T-cell (primary cell): ENCODE measurements at places on chromosomes 16 and 17.

DNA sequence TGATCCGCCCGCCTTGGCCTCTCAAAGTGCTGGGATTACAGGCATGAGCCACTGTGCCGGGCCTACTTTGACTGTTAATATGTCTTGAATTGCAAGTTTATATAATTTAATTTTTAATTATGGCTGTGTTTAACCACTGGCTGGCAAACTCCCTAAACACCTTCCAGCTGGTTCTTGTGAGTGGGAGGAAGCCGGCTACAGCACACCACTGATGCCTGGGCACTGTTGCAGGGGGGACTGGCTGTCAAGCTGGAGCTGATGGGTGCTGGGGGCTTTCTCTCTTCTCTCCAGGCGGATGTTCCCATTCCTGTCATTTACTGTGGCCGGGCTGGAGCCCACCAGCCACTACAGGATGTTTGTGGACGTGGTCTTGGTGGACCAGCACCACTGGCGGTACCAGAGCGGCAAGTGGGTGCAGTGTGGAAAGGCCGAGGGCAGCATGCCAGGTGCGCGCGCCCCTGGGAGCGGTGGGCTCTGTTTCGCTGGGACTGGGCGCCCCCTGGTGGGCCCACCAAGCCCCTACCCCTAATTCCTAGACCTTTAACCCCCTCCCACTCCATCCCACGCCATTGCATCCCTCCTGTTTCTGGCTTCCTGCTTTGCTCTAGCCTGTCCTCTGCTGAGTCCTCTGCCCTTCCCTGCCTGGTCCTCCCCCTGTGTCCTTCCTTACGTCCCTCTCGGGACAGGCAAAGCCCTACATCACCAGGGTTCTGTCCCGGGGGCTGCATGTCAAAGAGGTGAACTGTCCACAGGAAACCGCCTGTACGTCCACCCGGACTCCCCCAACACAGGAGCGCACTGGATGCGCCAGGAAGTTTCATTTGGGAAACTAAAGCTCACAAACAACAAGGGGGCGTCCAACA, 9.5 kb downstream of the TBX21 start:
- no peak for DNase-seq

- no peak for DNase-seq
Observed at GRCh38 chr17:76700617-76701470, 9.9 kb downstream of the MXRA7 start.

DNA sequence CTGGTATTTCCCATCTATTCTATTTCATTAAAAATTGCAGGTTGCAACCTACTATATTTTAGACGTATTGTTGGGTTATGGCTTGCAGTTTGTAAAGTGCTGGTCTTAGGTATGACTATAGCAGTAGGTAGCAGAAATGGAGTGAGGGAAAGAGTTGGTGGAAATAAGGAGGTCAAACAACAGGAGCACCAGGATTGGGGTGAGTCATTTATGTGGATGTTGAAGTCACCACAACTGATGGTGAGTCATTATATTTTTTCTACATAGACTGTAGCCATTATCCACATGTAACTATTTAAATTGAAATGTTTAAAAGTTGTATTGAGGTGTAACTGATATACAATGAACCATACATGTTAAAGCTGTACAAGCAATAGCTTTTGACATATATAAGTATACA, 25.0 kb upstream of the HS3ST3A1 start:
- no peak for DNase-seq

DNA sequence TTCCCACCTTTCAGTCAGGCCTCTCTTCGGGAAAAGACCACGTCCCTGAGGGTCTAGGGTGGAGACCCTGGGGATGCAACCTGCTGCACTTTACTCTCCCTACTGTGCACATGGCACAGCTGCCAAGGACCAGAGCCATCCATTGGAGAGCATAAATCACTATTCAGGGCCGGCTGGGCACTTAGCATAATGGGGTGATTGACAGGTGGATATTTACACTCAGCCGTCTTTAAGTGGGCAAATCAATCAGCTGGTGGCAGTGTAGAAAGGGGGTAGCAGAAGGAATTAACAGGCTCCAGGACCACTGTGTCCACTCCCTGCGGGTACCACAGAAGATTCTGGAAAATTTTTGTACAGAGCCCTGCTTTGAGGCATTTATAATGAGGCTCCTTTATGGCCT, 87.3 kb upstream of the IRX6 start:
- no peak for DNase-seq

DNA sequence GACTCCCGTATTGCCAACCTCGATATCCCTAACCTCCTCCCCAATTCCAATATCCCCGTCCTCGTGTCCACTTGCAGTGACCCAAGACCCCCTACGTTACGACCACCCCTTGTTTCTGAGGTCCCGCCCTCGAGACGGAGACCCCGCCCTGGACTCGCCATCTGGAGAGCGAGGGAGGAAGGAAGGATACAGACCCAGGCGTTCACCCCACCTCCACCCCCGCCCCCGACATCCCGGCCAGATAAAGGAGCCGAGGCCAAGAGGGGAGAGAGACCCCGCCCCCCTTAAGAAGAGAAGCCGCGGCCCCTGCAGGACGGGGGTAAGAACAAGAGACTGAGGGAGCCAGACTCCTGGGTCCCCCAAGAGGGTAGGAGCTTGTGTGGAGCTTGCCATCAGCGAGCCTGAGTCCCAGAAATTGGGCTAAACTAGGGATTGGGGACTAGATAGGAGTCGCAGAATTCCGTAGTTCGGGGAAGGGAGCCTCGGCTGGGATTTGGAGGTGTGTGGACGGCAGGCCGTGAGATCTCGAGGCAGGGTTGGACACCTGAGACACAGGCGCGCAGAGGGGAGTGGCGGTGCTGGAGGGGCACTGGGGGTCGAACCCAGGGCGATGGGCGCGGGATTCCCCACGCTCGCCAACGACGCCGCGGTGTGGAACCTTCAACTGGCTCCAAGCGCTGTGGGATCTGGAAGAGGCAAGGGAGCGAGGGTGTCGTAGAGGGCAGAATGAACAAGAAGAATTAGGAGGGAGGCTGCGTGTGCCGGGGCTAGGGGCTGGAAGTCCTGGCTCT, at the start of gene BCL6B:
Gene BCL6B (plus strand): TSS at position 270 of the 791 bp plus-strand sequence. CDS start 622 bp downstream, outside the sequence.
- no peak for DNase-seq

- no peak for DNase-seq
Observed at GRCh38 chr17:44132275-44132821, 8.9 kb upstream of the HDAC5 start.

DNA sequence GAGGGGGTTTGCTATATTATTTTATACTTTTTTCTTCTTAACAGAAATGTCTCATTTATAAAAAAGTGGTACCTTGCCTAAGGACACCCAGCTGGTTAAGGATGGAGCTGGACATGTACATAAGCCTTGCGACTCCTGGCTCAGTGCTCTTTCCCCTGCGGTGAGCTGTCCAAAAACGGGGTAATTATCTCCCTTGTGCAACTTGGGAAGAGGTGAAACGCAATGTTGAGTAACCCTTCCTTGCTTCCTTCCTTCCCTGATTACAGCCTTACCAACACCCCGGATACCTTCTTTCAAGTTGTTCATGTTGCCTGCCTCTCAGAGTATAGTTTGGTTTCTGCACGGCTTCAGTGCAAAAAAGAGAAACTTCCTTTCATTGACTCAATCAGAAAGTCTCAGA, 94.1 kb upstream of the XYLT1 start:
- no peak for DNase-seq

DNA sequence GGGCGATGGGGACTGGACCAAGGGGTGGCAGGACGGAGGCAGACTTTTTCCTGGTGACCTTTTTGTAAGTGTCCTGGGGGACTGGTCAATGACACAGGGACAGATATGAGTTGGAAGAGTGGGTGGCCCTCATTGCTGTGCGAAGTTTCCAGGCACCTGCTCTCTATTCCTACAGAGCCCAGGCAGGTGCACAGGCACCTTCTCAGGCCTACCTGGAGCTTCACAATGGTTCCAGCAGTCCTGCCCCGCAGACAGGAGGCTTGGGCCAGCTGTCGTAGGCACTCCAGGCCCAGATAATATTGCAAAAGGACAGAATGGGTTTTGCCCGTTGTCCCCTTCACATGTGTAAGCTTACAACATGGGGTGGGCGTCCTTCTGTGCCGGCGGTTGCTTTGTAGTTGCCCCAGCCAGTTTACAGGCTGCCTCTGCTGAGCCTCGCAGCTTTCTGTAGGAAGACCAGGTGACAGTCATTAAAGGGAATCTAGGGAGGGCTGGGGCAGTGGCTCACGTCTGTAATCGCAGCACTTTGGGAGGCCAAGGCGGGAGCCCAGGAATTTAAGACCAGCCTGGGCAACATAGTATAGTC, 84.3 kb downstream of the ARHGAP23 start:
- no peak for DNase-seq

GRCh38 chr17:31738488-31738887, 120.6 kb downstream of the COPRS start:
- DNase-seq = no peak

GRCh38 chr17:9987779-9988585, 82.9 kb upstream of the RCVRN start:
- DNase-seq = no peak

GRCh38 chr16:74226338-74226954, 70.2 kb upstream of the PSMD7 start:
- no peak for DNase-seq

GRCh38 chr17:2392252-2393173, 8.3 kb downstream of the MNT start:
- peak; percentile 93 for DNase-seq

- no peak for DNase-seq
Observed at GRCh38 chr16:49343291-49343690, 30.3 kb upstream of the C16orf78 start.

DNA sequence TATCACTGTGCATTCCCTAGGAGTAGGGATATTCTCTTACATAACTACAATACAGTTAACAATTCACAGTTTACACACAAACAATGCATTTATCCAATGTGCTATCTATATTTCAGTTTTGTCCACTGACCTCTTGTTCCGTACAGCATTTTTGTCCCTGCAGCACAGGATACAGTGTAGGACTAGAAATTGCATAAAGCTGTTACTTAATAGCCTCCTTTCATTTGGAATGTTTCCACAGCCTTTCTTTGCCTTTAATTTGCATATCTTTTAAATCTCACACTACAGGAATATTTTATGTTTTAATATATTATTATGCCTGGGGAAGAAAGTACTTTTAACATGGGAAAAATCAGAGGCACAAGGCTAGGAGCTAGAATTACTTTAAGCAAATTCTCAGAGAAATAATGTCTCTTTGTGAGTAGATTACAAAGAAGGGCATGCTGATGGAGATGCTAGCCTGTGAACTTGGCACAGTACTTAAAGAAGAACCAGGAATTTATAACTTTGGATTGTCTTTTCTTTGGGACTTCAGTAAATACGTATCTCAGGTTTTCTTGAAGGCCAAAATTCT, 144.3 kb downstream of the ITFG1 start:
- no peak for DNase-seq

DNA sequence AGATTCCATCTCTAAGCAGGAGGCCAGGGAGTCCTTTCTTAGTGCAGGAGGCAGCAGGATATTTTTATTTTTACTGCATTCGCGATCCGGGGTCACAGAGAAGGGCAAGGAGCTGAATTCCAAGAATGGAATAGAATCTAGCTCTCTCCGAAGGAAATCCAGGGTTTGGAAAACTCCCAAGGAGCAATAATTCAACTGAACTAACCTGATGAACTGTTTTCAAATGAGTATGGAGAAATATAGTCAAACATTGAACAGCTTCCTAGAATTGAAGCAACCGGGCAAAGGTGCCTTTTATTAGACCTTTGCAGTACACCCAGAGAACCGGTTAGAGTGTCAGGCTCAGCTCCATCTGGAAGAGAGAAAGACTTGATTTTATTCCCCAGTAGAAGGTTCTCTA, 120.7 kb upstream of the MAF start:
- DNase-seq = no peak

- no peak for DNase-seq
Observed at GRCh38 chr17:45315648-45316433, 979 bp downstream of the MAP3K14 start.

- DNase-seq = no peak
Observed at GRCh38 chr16:67641779-67642708, 2.9 kb upstream of the CARMIL2 start.

- no peak for DNase-seq
Observed at GRCh38 chr17:58305626-58306025, 23.0 kb downstream of the TSPOAP1 start.

- no peak for DNase-seq
Observed at GRCh38 chr17:55089256-55089655, 120.7 kb downstream of the STXBP4 start.

GRCh38 chr16:89060207-89060794, 33.4 kb upstream of the ACSF3 start:
- DNase-seq = no peak

DNA sequence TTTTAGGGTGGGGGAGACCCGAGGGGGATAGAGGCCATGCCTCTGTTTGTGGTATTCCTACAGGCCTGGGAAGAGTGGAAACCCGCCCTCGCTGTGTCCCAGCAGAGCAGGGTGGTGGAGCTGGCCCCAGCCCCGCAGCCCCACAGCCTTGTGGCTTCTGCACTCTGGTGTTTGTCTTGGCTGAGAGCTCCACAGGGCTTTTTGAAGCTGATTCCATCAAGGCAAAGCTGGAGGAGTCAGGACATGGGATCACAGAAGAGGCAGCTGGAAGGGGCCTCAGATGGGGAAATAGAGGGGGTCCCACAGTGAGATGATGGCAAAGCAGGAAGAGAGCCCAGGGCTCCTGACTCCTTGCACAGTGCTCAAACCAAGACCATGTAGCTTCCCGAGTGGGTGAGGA, 5.0 kb upstream of the WFIKKN2 start:
- DNase-seq = no peak

DNA sequence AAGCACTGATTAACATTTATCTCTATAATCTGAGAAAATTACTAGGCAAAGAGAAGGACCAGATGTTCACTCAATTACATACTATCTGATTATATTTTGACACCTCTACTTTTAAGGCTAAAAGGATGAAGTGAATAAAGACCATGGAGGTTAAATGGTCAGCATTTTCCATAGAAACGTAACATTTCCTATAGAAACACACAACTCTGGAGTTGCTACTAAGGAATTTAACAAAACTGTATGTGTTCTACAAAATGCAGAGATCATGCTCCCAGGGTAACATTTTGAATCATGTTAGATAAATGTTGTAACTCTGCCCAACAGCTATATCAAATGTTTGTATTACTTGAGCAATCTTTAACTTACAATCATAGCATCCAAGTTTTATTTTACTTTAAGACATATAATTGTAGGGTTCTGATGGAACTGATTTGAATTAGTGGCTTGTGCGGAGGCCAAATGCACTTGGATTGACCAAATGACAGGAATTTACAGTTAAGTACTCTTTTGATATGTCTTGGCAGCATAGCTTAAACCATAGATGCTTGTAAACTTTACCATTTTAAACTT, 97.7 kb downstream of the RPGRIP1L start:
- no peak for DNase-seq

- peak; percentile 73 for DNase-seq
Observed at GRCh38 chr17:73192894-73193701, at the start of gene COG1. Gene COG1, plus strand, starts transcription at chr17:73193055. Its CDS starts 15 bp downstream, at chr17:73193070.

DNA sequence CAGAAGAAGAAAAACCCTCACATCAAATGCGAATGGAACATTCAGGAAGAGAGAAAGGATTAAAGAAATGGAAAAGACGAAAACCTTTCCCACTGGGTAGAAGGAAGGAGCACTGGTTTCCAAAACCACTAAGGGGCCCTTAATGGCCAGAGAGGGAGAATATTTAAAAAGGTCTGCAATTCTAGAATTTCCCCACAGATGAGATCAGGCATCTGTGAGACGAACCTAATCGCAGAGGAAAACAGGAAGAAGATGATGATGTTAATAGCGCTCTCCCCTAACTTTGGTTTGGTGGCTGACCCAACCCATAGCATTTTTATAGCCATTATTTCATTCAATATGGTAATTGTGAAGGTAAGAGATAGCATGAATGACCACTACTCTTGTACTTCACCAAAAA, 32.8 kb downstream of the XYLT1 start:
- no peak for DNase-seq

GRCh38 chr17:81735264-81736102, 23.4 kb downstream of the SLC25A10 start:
- DNase-seq = no peak

GRCh38 chr17:68821860-68822696, 133.1 kb downstream of the ABCA8 start:
- DNase-seq = no peak
